ENCODE measurements at places on chromosomes 5 and 9. TPM values are rescaled to one million over a fixed set of nuclear protein-coding genes. Genes with fewer than 3 reads are reported as not detected.

DNA sequence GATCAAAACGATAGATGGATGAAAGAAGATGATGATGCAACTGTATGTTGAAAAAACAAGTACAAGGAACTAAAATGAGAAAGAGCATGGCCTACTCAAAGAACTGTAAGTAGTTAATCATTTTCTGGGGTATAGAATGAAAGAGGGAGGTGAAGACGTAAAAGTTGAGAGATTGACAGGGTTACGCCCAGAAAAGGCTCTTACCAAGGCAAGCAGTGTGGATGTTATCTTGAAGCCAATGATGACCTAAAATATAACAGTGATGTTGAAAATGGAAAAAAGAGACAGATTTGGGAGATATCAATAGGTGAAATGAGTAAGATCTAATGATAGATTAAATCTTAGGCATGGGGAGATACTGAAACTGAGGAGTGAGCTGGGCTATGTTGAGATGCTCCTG, 80.4 kb upstream of the GNAQ start:
- DNase-seq: no peak

DNA sequence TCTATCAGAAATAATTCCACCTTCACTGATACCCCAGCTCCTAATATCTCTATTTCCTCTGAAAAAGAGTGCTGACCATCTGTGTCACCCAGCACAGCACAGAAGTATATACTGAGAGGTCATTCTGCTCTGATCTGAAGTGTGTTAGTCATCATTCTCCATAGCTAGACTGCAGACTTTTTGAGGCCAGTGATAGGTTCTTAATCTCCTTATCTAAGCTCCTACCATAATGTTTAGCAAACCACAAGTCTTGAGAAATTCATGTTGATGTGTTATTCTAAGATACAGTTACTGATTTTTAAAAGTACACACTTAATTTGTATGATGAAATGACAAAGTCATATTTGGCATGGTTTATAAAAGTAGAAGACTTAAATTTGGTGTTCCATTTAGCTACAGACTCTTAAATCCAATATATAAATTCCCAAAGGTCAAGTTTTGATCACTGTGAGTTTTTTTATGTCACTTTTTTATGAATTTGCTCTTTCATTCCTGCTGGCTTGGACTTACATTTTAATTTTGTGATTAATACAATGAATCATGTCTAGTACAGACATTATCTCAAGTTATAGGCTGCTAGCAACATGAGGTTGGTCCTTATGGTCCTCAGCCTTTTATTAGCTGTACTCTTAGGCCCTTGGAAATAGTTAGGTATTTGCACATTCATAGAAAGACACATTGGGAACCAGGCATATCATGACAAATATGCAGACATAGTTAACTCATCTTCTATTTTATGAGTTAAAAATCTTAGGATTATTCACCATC, 380.8 kb downstream of the EBF1 start:
- no peak for DNase-seq

GRCh38 chr9:71736236-71736635, 32.1 kb downstream of the CEMIP2 start:
- no peak for DNase-seq

GRCh38 chr5:81772488-81772887, 21.6 kb upstream of the SSBP2 start:
- DNase-seq: no peak

DNA sequence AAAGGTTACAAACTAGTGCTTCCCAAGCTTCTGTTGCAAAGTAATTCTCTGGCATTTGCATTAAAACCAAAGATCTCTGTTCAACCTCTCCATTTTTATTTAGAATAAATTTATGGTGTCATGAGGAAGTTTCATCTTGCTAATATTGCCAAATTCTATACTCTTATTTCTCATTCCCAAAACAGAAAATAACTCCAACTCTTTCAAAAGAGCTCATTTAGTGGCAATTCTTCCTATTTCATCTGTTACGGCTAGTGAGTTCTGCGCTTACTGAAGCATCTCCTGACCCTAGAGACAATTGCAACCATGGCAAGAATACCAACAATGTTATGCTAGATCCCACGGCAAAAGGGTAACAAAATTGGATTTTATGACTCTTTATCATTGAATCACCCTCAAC, 97.0 kb downstream of the HINT1 start:
- DNase-seq: no peak

GRCh38 chr5:156328161-156328560, 1.2 kb downstream of the SGCD start:
- DNase-seq: peak; percentile 88

- no peak for DNase-seq
These were observed 54.7 kb upstream of the TSLP start for GRCh38 chr5:111016801-111017200.

DNA sequence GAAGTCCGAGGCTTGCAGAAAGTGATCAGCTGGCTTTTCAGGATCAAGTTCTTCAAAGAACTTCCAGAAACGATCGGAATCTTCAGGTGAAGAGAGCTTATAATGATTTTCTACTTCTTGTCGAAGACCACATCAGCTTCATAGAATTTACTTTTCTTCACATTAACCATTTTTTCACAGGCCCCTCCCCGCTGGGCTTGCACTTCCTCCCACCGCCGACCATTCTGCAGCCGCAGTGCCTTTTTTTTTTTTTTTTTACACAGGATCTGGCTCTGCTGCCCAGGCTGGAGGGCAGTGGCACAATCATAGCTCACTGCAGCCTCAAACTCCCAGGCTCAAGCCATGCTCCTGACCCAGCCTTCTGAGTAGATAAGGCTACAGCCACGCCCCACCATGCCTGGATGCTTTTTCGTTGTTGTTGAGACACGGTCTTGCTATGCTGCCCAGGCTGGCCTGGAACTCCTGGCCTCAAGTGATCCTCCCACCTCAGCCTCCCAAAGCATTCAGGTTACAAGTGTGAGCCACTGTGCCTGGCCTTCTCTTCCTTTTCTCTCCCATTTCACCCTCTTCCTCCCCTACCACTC, 15.3 kb upstream of the RNF130 start:
- no peak for DNase-seq

- DNase-seq: no peak
These were observed 34.0 kb downstream of the B4GALT1 start for GRCh38 chr9:33133186-33133585.

GRCh38 chr9:5448016-5448415, 2.3 kb upstream of the CD274 start:
- DNase-seq: no peak

RASGRF2 gene
- polyA plus RNA-seq: 0.83 TPM

PCDHA2 gene
- 0.09 TPM for polyA plus RNA-seq

PCDHA9 gene
- polyA plus RNA-seq: 0.04 TPM

MAMDC2 gene
- 9.7 TPM for polyA plus RNA-seq

PCDHGC5 gene
- polyA plus RNA-seq: 0.32 TPM

CSNK1A1 gene
- 135 TPM for polyA plus RNA-seq

SMIM33 gene
- polyA plus RNA-seq: not detected
